ENCODE measurements at places on chromosomes 12 and 14.

- no peak for DNase-seq
Observed at GRCh38 chr14:36275741-36276140, 44.7 kb downstream of the MBIP start.

- DNase-seq = no peak
Observed at GRCh38 chr14:103185051-103186029, 62.1 kb downstream of the TNFAIP2 start.

DNA sequence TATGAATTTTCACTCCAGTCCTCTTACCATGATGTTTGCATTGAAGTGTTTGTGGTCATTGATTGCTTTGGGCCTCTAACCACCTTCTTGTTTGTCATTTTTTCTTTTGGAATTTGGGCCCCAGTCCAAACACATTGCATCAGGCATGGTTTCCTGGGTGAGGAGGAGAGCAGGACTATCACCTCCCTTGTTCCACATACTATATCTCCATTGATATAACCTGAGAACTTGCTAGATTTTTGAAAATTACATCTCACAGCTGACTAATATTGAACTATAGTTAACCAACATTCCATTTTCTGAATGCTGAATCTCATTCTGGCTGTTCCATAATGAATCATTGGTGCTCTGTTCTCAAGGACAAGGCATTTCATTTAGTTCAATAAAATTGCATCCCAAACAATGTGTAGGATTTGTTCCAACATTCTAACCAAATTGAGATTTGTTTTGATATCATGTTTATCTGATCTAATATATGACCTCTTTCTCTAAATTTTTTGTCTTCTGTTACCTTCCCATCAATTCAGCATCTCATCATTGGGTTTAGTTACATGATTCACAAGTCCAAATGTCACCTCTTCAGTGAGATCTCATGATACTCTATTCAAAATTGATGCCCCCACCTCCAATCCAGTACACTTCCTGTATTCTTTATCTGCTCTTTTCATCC, 329.0 kb downstream of the ZFP36L1 start:
- DNase-seq = no peak

DNA sequence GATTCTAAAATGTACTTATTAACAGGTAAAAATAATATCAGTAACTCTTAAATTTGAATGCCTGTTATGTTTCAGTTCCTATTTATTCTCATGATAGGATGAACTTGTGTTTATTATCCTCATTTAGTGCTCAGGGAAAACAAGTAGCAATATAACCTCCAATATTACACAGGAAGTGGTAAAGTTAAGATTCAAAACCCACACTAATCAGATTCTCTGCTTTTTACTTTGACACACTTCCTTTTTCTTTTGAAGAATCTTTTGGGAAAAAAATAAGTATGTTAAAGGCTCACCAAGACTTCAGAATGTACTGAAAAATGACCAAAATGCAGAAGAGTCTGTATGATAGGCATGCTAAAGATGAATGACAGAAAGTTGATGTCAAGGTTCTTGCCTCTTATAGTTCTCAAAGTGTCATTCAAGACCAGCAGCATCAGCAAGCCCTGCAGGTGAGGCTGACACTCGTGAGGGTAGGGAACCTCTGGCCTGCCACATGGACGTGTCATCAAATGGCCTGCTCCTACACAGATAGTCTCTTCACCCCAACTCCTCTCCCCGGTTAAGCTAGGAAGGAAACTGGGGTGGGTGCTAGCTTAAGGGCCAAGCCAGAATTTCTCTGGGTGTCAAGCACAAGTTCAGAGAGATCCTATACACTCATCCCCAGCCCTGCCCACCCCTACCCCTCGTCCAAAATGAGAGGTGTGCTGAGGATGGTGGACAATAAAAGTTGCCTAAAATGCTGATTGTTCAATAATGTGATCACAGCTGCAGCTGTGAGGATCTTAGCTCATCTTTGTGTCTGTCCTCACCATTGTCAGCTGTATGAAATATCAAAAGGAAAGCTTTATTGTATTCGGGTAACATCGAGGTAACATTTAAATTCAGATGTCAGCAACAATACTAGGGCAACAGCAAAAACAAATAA, 6.3 kb downstream of the TBPL2 start:
- peak; percentile 34 for DNase-seq

Data from CD4-positive, alpha-beta T cell treated with Interleukin-17A for 4 hours (primary cell).